Non-pigmented ciliary epithelial cell (primary cell): ENCODE measurements at places on chromosomes 13 and 19.

DNA sequence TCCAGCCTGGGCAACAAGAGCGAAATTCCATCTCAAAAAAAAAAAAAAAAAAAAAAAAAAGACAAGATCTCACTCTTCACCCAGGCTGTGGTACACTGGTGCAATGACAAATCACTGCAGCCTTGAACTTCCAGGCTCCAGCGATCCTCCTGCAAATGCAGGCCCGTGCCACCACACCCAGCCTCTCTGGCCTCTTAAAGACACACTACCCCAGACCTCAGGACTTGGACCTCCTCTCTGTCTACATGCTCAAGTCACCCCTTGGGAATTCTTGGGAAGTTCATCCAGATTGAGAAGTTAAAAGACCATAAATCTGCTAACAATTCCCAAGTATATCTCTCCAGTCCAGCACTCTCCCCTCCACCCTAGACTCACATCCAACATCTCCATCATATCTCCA, 10.6 kb upstream of the HIPK4 start:
- no peak for DNase-seq

- DNase-seq, result no peak
Measured at GRCh38 chr13:106355866-106356265, 179.6 kb downstream of the EFNB2 start.

DNA sequence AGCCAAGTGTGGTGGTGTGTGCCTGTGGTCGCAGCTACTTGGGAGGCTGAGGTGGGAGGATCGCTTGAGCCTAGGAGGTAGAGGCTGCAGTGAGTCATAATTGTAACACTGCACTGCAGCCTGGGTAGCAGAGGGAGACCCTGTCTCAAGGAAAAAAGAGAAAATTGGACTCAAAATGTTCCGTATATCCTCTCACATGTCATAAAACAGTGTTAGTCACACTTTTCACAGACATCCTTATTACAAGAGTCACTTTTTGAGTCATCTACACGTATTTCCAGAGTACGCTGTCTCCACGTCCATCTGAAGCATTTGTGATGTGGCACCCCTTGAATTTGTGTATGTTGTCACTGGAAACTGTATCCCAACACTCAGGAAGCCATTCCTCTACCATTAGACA, 133.0 kb downstream of the SIPA1L3 start:
- DNase-seq, result peak; percentile 80

GRCh38 chr19:35063940-35064818, 22.7 kb downstream of the HPN start:
- peak; percentile 27 for DNase-seq

GRCh38 chr13:78317030-78317429, 286.3 kb downstream of the POU4F1 start:
- DNase-seq, result no peak

DNA sequence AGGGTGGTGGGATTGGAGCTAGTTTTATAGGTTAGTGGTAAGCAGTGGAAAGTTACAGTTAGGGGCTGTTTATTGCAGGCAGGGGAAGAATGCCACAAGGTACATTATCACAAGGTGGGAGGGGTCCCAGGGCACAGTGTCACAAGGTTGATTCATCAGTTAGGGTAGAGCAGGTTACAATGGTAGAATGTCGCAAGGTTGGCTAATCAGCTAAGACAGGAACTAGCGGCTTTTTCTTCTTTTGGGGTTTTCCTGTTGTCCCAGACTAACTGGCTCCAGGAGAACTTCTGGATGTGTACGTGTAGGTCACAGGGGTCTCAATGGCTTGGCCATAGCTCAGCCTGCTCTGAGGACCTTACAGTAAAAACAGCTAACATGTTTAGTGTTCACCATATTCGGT, 1221.1 kb downstream of the SLITRK1 start:
- no peak for DNase-seq

DNA sequence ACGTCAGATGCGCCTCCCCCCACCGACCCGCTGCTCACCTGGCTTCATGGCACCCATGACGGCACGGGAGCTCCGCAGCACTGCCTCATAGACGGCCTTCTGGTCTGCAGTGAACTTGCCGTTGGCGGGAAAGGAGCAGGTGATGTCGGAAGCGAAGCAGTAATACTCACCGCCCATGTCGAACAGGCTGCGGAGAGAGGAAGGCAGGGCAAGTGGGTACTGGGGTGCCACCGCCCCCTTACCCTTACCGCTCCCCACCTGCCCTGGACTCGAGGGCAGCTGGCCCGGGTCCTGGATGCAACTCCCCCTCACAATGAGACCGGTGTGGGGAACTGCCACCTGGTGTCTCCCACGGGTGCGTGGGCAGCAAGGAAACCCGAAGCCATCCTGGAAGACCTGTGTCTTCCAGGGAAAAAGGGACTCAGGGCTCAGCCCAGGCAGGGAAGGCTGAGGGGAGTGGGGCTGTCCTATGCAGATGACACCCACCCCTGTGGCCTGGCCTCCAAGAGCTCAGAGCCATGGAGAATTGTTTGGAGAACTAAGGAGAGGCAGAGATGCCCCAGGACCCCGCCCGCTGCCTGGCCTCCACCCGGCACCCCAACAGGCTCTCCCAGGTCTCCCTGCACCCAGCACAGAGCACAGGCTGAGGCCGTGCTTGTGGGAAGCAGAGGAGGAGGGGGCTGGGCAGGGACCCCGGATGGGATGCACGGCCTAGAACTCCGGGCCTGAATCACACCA, 28.3 kb downstream of the CEBPG start:
- no peak for DNase-seq

GRCh38 chr19:13428352-13428751, 77.9 kb downstream of the CACNA1A start:
- no peak for DNase-seq

- DNase-seq, result no peak
Measured at GRCh38 chr13:50760751-50761150, 82.7 kb downstream of the DLEU7 start.

GRCh38 chr19:10817291-10818038, 18.5 kb downstream of the TMED1 start:
- peak; percentile 63 for DNase-seq

DNA sequence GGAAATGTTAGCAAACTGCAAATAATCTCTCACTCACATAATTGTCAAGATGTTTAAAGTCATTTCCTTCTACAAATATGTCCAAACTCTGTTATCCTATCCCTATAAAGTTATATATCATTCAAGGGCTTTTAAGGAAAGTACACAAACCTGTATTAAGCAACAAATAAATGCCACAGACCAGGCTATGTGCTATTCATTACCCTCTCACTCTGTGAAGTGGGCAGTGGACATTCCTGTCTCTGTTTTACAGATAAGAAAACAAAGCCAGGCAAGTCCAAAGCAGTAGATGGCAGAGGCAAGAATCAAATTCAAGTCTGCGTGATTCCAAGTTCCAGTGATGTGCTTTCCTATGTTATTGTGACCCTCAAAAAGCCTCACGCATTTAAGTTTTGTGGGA, 140.6 kb downstream of the LHFPL6 start:
- no peak for DNase-seq

DNA sequence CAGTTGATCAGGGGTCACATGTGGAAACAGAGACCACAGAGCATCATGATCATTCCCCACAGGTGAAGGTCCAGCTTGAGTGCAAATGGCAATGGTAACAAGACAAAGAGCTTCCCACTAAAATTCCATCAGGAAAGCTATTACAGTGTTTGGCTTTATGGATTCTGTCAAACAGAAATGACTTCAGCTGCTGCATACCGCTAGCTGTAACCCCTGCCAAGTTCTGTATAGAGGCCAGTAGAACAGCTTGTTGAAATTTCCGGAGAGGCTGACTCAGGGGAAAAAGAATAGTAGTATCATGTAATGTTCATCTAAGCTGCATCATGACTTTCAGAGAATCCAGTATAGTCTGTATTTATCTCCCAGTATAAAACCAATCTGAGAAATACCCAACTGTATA, 1704.7 kb downstream of the SLITRK5 start:
- DNase-seq, result peak; percentile 11

- DNase-seq, result peak; percentile 11
Measured at GRCh38 chr13:27375686-27376326, 48.6 kb upstream of the GTF3A start.

GRCh38 chr13:48579165-48579918, 46.5 kb upstream of the RCBTB2 start:
- DNase-seq, result no peak

GRCh38 chr19:5595129-5595528, 27.4 kb upstream of the TINCR start:
- DNase-seq, result no peak

DNA sequence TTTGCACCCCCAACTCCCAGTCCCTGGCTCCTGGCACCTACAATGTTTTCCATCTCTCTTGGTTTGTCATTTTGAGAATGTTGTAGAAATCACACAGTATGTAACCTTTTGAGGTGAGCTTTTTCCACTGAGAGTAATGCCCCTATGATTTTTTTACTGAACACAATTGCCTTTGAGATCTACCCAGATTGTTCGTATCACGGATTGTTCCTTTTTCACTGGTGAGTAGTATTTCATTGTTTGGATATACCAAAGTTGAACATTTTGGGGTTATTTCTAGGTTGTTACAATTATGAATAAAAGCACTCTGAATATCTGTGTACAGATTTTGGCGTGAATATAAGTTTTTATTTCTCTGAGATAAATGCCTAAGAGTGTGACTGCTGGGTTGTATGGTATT, 17.7 kb upstream of the ANKRD10 start:
- no peak for DNase-seq

DNA sequence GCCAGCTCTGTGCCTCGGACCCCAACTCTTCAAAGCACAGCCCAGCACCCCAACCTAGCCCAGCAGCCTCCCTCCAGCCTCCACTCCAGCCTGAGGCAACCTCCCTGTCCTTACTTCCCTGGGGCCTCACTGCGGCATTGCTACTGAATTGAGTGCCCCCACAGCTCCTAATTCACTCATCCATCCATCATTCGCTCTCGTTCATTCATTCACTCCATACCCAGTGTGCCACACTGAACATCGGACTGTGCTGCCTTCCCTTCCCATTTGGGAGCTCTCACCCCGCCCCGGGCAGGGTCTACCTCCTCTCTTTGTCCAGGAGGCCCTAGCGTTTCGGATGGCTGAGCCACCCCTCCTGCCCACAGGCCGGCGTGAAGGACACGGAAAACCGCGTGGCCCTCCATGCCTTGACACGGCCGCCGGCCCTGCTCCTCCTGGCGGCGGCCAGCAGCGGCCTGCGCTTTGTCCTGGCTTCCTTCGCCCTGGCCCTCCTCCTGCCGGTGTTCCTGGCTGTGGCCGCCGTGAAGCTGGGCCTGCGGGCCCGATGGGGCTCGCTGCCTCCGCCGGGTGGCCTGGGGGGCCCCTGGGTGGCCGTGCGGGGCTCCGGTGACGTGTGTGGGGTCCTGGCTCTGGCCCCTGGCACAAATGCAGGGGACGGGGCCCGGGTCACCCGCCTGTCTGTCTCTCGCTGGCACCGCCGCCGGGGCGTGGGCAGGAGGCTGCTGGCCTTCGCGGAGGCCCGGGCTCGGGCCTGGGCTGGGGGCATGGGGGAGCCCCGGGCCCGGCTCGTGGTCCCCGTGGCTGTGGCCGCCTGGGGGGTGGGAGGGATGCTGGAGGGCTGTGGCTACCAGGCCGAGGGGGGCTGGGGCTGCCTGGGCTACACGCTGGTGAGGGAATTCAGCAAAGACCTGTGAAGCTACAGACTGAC, 1.3 kb downstream of the NAT14 start:
- DNase-seq, result no peak

DNA sequence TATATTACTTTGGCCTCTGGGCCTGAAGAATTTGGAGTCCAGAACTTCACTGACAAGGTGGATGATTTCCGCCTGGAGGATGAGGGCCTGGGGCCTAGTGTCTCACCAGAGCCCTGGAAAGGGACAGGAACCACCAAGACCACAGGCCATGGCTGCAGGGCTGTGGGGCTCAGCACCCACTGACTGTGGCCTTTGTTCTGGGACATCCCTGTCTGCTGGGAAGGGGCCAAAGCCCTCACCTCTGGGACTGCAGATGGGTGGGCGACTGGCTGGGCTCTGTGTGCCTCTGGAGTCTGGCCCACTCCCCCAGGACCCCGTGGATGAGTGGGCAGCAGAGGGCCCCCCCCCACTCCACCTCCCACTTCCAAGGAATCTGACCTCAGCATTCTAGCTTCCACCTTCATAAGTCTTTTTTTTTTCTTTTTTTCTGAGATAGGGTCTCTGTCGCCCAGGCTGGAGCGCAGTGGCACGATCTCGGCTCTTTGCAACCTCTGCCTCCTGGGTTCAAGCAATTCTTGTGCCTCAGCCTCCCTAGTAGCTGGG, 20.3 kb downstream of the CHST8 start:
- DNase-seq, result no peak

DNA sequence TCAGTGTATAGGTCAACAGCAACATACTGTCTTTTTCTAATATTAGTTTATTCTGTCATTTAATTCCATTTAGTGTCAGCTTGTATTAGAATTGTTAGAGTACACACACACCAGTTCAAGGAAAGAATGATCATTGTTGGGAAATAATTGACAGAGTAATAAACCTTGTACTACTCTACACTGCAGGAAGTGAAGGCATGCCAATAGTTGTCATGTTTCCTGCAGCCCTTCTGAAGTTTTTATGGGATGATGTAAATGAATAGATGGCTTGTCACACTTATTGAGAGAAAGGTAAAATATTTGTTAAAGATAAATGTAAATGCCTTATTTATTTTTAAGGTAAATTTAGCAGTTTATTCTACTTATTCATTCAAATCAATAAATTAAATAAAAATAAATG, 306.9 kb upstream of the KLHL1 start:
- DNase-seq, result no peak

- no peak for DNase-seq
Measured at GRCh38 chr13:43805681-43806128, 18.9 kb upstream of the ENOX1 start.

DNA sequence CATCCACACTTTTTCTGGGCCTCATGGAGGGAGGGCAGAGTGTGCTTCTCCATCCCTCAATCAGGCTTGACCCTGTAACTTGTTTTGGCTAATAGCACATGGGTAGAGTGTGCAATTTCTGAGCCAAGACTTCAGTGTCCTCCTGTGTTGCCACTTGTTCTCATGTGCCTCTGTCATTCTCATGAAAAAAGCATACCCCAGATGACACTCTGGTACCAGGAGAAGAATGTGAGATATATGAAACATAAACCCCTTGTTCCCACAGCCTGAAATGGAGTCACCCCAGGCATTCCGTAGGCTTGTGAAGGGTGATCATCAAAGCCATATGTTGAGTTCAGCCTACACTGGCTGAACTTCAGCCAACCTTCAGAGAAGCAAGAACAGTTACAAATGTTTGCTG, 239.2 kb upstream of the MIR17HG start:
- DNase-seq, result no peak

DNA sequence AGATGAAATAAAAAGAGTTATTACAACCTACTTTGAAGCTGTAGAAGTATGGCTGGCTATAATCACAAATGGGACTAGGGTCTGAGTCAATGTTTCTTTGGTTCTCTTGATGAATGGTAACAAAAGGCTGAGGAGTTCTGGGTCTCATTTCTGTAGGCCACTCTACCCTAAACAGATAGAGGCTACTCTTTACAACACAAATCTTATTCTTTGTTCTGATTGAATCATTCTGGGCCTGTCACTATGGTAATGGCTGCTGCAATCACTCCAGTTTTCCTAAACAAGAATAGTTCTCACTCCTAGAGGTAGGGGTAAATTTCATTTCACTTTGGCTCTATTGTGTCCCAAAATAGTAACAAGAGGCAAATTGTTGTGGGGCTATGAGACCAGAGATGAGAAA, 1714.3 kb upstream of the PCDH20 start:
- no peak for DNase-seq
